ENCODE measurements at places on chromosomes 11 and 22.

DNA sequence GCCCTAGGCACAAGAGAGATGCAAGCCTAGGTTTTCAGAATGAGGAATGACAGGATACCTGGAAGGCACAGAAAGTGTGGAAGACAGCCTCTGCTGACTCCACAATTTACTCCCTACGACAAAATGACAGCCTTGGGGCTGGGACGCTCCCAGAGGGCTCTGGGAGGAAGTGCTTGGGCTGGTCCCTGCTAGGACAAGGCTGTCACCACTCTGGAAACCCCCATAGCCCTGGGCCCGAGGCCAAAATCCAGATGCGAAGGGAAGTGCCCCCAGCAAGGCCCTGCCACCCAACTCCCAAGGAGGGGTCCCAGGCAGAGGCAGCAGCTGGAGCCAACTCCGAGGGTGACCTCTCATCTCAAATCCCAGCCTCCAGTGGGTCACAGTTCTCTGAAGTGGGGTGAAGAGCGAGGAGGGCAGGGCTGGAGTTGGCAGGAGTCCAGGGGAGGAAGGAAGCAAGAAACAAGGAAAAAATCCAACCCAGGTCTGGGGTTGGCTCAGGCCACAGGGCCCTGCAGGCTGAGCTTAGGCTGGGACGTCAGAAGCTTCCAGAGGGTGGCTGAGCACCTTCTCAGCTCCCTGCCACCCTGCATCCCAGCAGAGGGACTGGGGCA lies 6.3 kb upstream of the CDC42EP2 start:
- no peak for DNase-seq

DNA sequence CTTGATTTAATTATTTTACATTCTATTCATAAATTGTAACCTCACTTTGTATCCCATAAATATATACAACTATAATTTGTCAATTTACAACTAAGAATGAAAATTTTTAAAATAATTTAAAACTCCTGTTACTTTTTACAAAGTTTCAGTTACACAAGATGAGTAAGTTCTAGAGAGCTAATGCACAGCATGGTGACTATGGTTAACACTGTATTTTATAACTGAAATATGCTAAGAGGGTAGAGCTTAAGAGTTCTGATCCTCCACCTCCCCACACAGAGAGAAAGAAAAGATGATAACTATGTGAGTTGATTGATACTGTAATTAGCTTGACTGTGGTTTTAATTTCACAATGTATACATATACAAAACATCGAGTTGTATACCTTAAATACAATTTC lies 412.5 kb upstream of the DDI1 start:
- DNase-seq, result no peak

GRCh38 chr11:15113381-15113780 lies 1.3 kb upstream of the INSC start:
- DNase-seq, result no peak

- no peak for DNase-seq
These were observed 54.2 kb downstream of the WT1 start for GRCh38 chr11:32381179-32381578.

Measured in CD4-positive, alpha-beta T cell treated with Interleukin-15 for 4 hours (primary cell).